ENCODE measurements at places on chromosomes 16 and 17.

- no peak for DNase-seq
Observed at GRCh38 chr16:72126429-72126765, 32.8 kb downstream of the DHX38 start.

- DNase-seq, result no peak
Observed at GRCh38 chr16:27511657-27512448, 37.9 kb downstream of the GTF3C1 start.

- DNase-seq, result peak; percentile 13
Observed at GRCh38 chr17:51119415-51120356, 982 bp downstream of the SPAG9 start.

DNA sequence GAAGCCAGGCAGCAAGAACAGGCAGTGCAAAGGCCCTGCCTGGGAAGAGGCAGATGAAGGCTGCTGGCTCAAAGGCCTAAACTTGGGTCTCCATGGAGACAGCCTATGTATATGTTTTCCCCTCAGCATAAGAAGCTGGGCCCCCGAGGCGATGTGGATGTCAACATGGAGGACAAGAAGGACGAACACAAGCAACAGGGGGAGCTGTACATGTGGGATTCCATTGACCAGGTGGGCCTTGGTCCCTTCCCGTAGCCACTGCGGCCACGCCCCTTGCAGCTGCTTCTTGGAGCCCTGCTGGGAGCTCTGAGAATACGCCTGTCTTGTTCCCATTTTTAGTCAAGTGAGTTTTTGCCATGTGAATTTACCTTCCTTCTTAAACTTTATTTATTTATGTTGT, 106.0 kb downstream of the SDR42E1 start:
- no peak for DNase-seq

DNA sequence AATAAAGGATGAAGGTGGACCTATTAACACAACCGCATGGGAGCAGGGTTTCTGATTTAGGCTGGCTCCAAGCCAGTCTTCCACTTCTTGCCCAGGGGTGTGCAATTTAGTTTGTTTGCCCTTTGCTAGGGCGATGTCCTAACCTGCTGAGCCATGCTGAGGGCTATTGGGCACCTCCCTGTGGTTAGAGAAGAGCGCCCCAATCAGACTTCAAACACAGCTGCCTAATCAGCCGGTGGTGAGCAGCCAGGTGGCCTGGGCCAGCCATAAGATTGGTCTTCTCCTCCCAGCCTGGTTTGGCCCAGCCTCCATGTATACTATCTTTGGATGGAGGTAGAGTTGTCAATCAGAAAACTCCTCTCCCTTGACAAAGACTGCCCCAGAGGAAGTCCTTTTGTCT, 15.7 kb downstream of the TMEM94 start:
- no peak for DNase-seq

GRCh38 chr17:65230040-65230439, 92.9 kb downstream of the RGS9 start:
- no peak for DNase-seq

DNA sequence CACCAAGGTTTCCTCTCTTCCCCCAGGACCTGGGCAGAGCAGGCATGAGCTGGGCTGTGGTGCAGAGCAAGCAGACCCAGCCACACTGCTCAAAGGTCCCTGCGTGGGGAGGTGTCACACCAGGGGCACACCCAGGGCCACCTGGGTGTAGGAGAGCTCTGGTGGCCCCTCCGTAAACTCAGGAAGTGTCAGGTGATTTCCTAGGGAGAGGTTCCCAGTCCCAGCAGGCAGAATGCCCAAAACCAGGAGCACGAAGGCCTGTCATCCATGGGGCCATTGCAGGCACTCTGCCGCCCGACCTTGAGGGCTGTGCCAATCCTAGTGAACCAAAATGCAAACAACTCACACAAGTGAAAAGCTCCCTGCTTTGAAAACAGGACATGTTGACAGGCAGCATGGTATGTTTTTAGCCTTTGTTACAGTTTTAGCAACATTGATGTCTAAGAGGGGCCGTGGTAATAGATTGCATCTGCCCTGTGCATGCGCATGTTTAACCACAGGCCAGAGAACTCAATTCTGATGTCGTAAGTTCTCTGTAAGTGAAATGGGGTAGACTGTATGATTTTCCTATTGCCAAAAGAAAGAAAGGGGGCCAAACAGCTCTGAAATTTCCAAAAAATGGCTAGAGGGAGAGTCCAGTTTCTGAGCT, 21.3 kb downstream of the CIBAR2 start:
- no peak for DNase-seq

GRCh38 chr16:86476956-86477534, 33.3 kb upstream of the FOXF1 start:
- DNase-seq, result no peak

DNA sequence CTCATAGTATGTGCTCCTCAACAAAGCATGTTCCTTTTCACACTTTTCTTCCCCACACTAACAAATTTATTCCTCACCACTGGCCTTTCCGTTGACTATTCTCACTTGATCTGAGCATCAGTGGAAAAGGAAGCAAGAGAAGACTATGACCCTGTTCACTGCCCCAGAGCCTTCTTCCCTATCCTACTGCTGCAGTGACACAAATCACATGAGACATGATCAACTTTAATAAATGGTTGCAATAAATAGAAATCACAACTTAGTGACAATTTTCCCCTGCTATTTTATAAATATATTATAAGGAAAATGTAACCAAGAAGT, 438.7 kb upstream of the SOX9 start:
- DNase-seq, result no peak

GRCh38 chr17:39699818-39700147, at the start of gene ERBB2:
ERBB2 (plus strand) TSS chr17:39700064; CDS start chr17:39700239, 175 bp downstream.
- no peak for DNase-seq

DNA sequence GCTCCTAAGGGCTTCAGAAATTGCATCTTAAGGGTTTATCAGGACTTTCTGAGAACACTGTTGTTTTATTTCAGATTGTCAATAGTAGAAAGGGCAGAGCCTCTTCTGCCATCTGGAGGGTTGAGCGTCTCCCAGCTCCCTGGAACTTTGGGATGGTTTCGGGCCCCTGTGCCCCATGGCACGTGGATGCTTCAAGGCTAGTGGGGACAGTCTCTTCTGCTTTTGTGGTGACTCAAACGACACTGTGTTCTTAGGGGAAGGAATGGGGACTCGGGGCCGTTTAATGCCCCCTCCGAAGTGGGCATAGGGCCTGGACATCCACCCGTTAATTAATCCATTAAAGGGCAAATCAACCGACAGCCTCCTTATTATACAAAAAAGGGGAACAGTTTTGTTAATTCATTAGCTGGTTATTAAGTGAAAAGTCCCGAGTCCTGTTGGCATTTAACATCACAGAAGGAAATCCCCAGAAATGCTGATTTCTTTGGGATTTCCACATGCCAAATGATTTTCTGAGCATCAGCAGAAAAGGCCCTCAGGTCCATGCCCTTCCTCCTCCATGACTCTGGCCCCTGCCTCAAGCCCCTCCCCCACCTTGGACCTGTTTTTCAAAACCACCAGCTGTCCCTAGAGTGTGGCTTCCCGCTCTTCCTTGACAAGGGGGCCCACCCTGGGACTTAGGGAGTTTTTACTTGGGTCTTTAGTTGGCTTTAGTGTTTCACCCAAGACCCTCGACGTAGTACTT, 68.7 kb downstream of the ARSG start:
- no peak for DNase-seq

GRCh38 chr17:57563958-57564357, 181.1 kb downstream of the CCDC182 start:
- DNase-seq, result no peak

DNA sequence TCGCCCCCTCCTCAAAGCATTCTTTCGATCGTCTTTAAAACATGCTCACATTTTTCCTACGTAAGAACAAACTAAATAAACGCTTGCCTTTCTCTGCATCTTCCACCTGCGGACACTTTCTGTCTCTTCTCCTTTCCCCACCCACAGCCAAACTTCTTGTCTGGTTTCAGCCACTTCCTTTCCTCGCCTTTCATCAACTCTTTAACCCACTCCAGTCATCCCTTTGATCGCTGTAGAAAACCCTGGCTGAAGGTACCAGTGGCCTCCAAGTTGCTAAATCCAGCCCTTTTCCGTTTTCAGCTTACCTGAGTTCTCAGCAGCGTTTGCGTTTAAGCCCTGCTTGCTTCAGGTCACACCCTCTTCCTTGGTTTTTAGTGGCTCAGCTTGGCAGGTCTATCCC, 483 bp downstream of the RPA1 start:
- no peak for DNase-seq

DNA sequence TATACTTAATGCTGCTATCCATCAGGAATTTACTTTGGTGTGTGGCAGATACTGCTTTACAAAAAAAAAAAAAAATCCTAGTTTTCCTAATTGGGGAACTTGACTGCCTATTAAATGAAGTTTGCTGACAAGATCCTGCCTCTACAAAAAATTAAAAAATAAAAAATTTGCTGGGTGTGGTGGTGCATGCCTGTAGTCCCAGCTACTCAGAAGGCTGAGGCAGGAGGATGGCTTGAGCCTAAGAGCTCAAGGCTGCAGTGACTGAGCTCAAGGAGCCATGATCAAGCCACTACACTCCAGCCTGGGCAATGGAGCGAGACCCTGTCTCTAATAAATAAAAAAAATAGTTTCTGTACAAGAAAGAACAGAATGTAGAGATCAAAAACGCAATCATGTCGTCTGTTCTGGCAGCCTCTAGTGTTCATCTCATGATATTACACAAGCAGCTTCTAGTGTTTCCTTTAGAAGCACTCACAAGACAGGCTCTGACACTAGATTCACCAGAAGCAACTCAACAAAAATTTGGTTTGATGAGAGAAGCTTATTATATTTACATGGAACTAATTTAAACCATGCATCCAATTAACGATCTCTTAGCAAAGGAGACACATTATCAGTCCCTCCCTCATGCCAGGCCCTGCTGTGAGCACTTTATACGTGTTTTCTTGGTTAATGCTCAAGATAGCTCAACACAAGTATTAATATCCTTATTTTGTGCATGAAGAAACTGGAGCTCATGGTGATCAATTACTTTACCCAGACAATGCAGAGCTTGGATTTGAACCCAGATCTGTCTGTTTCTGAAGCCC, 6.8 kb upstream of the KRTAP17-1 start:
- DNase-seq, result no peak

- no peak for DNase-seq
Observed at GRCh38 chr16:72072514-72073342, 9.7 kb downstream of the HPR start.

DNA sequence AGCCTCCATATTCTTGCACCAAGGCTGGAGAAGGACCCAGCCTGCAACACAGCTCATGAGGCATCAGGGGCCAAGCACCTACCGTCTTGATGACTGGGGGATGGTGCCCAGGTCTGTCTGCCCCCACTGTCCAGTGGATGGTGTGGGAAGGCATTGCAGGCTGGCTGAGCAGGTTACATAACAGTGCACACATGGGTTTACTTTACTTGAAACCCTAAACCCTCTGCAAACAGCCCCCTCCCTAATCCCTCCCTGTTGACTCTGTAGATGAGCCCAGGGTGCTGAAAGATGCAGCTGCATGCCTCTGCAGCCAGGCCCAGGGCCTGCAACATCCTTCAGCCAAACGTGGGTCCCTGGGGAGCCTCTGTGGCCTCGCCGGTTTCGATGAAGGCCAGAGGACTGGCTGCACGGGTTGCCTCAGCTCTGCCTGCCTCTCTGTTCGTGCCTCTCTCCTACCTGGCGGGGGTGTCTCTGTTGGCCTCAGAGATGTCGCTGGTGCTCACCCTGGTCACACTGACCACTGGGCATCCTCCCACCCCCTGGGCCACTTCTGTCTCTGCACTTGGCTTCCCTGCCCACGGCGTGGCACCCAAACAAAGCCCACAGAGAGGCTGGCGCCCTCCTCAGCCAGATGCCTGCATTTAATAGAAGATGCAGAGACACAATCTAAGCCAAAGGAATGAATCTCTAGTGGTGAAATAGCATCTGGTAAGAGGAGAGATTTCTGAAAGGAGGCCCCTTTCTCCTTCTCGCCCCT, 95.1 kb downstream of the METRNL start:
- DNase-seq, result no peak

DNA sequence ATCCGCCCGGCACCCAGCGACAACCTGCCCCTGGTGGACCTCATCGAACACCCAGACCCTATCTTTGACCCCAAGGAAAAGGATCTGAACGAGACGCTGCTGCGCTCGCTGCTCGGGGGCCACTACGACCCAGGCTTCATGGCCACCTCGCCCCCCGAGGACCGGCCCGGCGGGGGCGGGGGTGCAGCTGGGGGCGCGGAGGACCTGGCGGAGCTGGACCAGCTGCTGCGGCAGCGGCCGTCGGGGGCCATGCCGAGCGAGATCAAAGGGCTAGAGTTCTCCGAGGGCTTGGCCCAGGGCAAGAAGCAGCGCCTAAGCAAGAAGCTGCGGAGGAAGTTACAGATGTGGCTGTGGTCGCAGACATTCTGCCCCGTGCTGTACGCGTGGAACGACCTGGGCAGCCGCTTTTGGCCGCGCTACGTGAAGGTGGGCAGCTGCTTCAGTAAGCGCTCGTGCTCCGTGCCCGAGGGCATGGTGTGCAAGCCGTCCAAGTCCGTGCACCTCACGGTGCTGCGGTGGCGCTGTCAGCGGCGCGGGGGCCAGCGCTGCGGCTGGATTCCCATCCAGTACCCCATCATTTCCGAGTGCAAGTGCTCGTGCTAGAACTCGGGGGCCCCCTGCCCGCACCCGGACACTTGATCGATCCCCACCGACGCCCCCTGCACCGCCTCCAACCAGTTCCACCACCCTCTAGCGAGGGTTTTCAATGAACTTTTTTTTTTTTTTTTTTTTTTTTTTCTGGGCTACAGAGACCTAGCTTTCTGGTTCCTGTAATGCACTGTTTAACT, 1.0 kb downstream of the NOG start:
- no peak for DNase-seq

- no peak for DNase-seq
Observed at GRCh38 chr17:39866013-39866730, 1.8 kb upstream of the ZPBP2 start.

DNA sequence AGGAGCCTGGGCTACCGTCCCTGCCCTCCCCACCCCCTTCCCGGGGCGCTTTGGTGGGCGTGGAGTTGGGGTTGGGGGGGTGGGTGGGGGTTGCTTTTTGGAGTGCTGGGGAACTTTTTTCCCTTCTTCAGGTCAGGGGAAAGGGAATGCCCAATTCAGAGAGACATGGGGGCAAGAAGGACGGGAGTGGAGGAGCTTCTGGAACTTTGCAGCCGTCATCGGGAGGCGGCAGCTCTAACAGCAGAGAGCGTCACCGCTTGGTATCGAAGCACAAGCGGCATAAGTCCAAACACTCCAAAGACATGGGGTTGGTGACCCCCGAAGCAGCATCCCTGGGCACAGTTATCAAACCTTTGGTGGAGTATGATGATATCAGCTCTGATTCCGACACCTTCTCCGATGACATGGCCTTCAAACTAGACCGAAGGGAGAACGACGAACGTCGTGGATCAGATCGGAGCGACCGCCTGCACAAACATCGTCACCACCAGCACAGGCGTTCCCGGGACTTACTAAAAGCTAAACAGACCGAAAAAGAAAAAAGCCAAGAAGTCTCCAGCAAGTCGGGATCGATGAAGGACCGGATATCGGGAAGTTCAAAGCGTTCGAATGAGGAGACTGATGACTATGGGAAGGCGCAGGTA, 762 bp downstream of the CDK12 start:
- DNase-seq, result peak; percentile 4
